ENCODE measurements at places on chromosomes 16 and 17.

GRCh38 chr17:81428948-81429774 lies 33.9 kb downstream of the BAHCC1 start:
- DNase-seq = peak; percentile 86

- DNase-seq = no peak
These were observed 148.0 kb upstream of the TNRC6C start for GRCh38 chr17:77810536-77810935.

DNA sequence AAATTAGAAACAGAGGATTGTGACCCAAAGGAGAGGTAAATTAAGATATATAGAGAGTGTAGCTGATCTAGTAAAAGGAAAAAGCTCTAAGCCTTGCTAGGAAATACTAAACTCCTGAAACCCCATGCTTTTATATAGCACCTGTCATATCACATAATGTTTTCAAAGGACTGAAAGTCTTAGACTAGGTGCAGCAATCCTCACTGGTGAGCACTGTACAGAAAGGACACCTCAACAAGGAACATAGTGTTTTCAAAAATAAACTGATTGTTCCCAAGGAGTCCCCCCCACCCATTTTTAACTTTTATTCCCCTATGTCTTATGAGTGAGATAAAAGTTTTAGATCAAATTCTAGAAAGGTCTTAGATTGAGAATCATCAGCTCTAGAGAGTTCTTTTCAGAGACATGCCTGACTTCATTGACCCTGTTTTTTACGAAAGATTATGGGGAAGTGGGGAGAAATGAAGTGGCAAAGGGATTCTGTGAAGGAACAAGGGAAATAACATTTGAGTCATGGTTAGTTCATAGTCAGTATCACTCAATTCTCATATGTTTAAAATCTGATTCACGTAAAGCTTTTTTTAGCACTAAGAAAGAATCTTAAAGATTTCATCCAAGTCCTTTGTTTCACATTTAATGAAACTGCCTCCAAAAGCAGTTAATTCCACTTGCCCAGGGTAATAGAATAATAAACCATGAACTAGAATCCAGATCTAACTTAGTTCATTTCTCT lies 166.4 kb downstream of the CYB561 start:
- no peak for DNase-seq

GRCh38 chr16:65534121-65534528 lies 412.3 kb upstream of the CDH11 start:
- DNase-seq = no peak

DNA sequence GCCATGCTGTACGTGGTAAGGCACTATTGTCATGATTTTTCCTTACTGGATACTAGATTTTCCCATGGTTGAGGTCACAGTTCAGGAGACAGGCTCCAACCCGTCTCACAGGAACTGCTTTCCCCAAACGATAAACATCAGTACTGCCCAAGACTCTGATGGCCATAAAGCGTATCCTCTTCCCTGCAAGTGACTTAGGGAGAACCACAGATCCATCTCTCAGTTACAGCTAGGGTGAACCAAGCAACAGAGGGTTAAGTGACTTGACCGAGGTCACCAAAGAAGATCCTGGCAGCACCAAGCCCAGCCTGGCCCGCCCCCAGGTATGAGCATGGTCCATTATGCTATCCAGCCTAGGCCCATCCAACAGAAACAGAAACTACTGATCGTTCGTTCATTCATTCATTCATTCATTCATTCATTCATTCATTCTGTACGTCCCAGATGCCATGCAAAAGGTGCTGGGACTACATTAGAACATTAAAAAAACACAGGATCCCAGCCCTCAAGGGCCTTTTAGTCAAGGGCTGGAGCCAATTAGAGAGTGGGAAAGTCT lies 31.0 kb downstream of the MYH11 start:
- DNase-seq = no peak

- no peak for DNase-seq
These were observed 52.1 kb downstream of the USP10 start for GRCh38 chr16:84751947-84752346.

- DNase-seq = no peak
These were observed 3.5 kb upstream of the CES4A start for GRCh38 chr16:66984892-66985311.

GRCh38 chr16:8581831-8582580 lies 8.3 kb downstream of the TMEM114 start:
- no peak for DNase-seq

DNA sequence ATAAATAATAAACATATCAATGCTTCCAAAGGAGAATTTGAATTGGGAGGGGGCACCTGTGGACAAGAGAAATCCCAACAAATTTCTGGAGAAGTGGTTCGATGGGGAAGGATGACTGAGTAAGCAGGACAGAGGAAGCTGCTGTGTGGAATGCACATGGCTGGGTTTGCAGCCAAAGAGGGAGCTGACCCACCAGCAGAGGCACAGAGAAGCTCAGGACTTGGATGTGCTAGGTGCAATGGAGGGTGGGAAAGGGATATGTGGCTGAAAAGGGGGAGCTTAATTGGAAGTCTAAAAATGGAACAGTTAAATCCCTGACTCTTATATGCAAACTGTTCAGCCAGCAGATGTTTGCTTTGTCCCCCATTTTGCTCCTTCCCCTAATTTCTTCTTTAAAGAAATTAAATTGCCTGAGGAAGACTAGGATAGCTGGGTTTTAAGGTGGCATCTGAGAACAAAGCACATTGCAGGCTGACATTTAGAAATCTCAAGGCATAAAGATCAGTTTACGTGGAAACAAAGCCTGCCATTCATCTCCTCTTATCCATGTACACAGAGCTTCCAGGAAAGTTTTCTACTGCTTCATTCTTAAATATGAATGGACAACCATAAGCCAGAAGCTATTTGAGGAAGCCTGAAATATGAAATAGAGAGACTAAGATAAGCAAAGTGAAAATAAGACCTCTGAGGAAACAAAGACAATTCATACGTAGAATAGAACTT lies 23.0 kb upstream of the TNS4 start:
- DNase-seq = no peak

GRCh38 chr16:88697831-88698615 lies 8.2 kb downstream of the RNF166 start:
- peak; percentile 24 for DNase-seq

- DNase-seq = no peak
These were observed 50.6 kb downstream of the SPECC1 start for GRCh38 chr17:20059728-20060188.

DNA sequence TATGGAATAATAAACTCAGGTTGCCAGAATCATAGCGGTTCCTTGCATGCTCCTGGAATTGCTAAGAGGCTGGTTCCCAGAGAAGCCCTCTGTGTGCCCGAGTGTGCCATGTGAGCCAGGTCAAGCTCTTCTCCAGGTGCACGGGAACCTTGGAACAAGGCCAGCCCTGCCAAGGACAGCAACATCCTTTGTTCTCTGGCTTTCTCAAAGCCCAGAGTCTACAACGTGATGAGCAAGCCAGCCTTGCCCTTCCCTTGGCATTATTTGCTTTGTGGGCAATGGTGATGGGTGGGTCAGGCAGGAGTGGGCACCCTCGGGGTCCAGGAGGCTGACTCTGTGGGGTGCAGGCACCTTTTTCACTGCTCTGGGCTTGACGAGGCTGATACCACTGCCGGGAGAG lies 14.2 kb upstream of the SEC14L1 start:
- peak; percentile 55 for DNase-seq

GRCh38 chr17:77804796-77805426 lies 153.6 kb upstream of the TNRC6C start:
- no peak for DNase-seq

GRCh38 chr17:73393962-73394361 lies 82.2 kb upstream of the CDC42EP4 start:
- no peak for DNase-seq

DNA sequence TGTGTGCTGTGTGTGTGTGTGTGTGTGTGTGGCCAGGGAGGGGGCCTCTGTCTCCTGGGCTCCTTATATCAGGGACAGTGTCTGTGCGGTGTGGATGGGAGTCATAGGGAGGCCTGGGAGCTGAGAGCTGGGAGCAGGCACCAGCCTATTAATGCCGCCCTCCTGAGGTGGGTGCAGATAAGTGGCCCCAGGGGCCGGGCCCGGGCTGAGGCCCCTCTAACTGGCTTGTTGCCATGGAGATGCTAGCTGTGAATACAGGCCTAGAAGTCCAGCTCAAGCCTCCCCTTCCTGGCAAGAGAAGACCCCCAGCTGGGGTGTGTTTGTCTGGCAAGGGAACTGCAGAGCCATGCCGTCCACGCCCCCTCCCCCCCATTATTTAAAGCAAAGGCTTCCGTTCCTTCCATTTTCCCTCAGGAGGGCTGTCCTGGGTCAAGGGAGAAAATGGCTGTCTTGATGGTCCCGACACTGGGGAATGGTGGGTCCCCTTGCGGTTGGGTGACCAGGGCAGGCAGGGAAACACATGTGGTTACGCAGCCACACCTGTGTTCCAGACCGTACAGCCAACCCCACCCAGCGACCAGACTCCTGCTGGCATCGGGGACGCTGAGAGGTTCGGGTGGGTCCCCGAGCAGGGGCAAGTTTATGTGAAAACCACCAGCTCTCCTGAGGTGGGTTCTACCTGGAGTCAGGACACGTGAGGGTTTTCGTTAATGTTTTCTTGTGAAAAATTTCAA lies 141.1 kb downstream of the MRM1 start:
- no peak for DNase-seq

DNA sequence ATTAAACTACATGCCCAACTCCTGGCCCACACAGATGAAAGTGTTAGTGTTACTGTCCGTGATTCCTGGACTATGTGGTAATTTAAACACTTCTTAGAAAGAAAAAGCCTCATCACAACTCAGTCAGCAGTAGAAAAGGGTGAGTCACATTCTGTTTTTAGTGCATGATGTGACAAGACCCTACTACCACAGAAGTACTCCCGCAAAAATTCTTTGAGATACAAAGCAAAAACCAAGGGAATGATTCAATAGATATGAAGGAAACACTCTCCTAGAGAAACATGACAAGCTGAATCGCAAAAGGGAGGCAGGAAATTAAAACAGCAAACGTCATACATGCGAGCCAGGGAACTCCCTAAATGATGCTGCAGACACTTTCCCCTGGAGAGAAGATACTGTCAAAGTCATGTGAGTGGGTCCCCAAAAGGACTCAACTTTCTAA lies 14.4 kb downstream of the SNN start:
- no peak for DNase-seq

- no peak for DNase-seq
These were observed 5.4 kb downstream of the CD2BP2 start for GRCh38 chr16:30349675-30350074.

GRCh38 chr17:68457168-68457538 lies at the start of gene WIPI1:
Gene WIPI1 (minus strand): TSS chr17:68457496. CDS start chr17:68457421, 75 bp downstream.
- no peak for DNase-seq

- peak; percentile 33 for DNase-seq
These were observed 7.8 kb downstream of the PIGS start for GRCh38 chr17:28563475-28563874.

- DNase-seq = peak; percentile 1
These were observed 17.4 kb downstream of the CSF3 start for GRCh38 chr17:40032322-40033320.

- no peak for DNase-seq
These were observed 622 bp upstream of the KRT28 start for GRCh38 chr17:40800381-40800780.

- peak; percentile 52 for DNase-seq
These were observed 20.0 kb upstream of the KIF19 start for GRCh38 chr17:74305865-74306654.

- no peak for DNase-seq
These were observed 16.7 kb downstream of the SALL1 start for GRCh38 chr16:51134269-51134812.

DNA sequence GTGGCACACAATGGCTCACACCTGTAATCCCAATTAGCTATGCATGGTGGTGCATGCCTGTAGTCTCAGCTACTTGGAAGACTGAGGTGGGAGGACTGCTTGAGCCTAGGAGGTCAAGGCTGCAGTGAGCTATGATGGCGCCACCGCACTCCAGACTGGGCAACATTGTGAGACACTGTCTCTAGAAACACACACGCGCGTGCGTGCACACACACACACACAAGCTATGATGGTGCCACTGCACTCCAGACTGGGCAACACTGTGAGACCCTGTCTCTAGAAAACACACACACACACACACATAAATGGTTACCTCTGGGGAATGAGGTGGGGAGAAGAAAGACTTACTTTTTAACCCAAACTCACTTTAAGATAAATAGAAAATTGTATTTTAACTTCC lies 16.4 kb downstream of the FBXL20 start:
- DNase-seq = no peak

GRCh38 chr17:6602141-6602540 lies 38.4 kb downstream of the KIAA0753 start:
- no peak for DNase-seq

- DNase-seq = no peak
These were observed 50.0 kb downstream of the SF3B3 start for GRCh38 chr16:70573451-70574121.

- DNase-seq = peak; percentile 68
These were observed 188.2 kb downstream of the FTO start for GRCh38 chr16:53892155-53892554.

DNA sequence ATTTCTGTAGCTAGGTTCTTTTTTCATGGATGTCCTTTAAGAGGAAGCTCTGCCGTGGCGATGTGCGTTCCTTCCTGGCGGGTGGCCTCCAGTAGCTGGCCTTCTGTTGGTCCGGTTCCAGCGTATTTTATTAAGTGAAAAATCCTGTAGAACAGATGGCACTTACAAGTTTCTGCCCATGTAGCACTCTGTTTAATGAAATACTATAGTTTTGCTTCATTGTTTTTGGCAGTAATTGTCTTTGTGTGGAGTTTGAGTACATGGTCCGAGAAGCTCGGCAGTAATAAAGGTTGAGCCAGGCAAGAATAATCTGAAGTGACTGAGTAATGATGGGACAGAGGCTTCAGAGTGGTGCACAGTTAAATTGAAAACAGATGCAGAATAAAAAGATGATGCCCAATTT lies 20.4 kb downstream of the USP10 start:
- DNase-seq = no peak

DNA sequence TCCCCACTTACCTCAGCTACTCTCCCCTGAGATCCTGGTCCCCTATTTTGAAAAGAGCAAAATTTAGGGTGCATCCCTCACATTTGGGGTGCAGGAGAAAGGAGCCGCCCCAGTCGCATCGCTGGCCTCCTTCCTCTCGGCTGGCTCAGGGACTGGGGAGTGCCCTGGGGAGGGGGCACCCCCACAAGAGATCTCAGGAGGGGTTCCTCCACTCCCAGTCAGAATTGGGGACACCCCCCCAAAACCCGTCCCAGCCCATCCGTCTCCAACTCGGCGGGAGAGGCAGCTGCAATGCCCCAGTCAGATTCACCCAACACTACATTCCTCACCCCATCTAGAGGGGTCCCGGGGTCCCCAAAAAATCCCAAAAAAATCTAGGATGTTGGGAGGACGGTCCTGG lies 3.5 kb upstream of the BCL6B start:
- DNase-seq = no peak

- DNase-seq = peak; percentile 56
These were observed 22.3 kb downstream of the SAP30BP start for GRCh38 chr17:75689441-75689873.

DNA sequence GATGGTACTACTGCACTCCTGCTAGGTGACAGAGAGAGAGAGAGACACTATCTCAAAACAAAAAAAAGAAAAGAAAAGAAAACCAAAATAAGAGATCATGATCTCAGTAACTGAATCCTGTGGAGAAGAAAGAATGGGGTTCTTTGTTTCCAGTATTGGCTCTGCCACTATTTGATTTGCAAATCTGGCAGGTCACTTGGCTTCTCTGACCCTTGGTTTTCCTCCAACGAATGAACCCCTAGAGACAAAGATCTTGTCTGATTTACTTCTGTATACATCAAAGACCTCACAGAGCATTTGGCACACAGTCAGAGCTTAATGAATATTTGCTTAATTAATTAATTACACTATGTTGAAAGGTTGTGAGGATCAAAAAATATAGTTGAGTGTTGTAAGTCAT lies 47.9 kb upstream of the NLK start:
- DNase-seq = no peak
